Cardiac muscle cell (in vitro differentiated cells and primary cell): ENCODE measurements at places on chromosomes 16 and 17.
A peak's percentile ranks its signal among the peaks of the same experiment; 100 is the strongest.

DNA sequence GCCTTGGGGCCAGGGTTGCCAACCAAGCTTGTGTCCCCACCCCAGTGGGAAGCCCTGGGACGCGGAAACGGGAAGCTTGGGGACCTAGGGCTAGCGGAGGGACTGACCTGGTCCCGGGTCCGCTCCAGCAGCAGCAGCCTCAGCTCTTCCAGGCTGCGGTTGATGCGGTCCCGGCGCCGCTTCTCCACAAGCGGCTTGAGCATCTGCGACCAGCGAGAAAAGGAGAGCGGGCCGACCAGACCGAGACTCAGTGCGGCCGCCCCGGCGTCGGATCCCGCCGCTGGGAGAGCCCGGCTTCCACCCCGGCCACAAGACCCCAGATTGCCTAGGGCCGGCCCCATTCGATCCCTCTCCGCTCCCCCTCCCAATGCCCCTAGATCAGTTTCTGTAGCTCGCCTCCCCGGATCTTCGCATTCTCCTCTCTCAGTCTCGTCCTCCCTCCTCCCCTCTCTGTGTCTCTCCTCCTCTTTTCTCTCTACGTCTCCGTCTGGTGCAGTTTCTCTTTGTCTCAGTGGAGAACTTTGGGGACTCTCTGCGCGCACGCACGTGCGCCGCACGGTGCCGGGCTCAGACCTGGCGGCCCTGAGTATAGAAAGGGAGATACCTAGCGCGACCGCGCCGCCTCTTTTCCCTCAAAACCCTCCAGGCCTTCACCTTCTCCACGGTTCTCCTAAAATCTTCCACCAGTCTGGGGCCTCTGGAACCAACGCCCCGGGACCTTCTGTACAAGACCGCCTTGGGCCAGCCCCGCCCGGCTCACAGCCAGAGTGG, 797 bp downstream of the HES7 start:
- DNase-seq = no peak

DNA sequence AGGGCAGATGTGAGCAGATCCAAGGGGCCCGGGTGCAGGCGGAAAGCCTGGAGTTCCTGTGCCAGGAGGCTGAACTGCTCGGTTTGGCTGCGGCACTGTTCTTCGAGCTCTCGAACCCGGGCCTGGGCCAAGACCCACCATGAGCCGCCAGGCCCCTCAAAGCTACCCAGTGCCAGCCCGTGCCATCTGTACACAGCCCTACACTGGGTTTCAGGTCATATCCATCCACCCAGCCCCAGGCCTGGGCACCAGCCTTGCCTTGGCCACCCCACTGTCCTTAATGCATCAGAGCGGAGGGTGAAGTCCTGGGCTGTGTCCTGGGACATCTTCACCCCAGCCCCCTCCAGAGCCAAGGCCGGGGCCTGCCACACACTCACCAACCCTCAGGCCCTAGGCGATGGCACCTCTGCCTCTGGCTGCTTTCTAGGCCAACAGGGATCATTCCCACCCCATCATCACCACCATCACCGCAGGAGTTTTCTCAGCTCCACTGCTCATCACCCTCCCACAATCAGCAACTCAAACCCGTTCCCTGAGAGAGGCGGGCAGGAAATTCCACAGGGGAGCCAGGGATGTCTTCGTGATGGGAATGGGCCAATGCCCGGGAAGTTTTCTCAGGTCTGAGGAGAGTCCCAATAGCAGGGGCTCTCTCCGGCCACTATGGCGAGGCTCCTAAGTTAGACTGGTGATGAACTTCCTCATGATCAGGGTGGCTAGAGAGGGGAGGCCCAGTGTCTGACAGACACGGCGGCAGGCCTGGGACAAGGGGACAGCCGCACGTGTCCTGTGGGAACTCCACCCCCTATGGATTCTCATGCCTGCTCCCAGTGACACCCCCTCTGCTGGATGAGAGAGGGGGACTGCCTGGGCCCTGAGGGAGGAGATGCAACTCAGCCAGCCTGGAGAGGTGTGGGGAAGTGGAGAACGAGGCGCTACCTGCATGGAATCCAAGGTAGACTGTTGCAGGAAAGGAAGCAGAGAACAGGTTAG, 9.1 kb downstream of the TSPOAP1 start:
- no peak for DNase-seq

GRCh38 chr17:81822312-81822637, 10.8 kb downstream of the MCRIP1 start:
- no peak for DNase-seq

DNA sequence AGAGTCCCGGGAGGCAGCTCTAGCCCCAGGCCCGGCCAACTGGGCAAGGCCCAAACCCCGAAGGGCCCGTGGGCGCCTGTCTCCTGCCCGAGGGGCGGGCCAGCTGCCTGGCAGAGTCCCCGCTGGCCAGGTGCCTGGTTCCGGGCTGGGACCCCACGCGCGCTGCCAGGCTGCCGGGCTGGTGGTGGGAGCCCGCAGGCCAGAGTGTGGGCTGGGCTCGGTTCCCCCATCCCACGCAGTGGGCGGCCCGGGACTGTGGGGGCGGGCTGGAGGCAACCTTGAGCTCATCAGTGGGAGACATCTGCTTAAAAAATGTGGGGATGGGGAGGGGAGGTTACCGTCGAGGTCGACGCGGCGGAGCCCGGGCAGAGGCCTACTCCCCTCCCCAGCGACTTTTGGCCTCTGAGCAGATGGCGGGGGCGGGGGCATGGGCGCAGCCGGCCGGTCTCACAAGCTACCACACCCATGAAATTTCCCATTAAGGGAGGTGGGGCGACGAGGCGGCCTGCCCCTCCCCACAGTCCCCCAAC, 176.4 kb upstream of the GSE1 start:
- DNase-seq = peak; percentile 29

- no peak for DNase-seq
Observed at GRCh38 chr17:67619555-67619954, 98.2 kb upstream of the NOL11 start.

GRCh38 chr17:44249501-44250246, 18.3 kb downstream of the SLC4A1 start:
- no peak for DNase-seq

DNA sequence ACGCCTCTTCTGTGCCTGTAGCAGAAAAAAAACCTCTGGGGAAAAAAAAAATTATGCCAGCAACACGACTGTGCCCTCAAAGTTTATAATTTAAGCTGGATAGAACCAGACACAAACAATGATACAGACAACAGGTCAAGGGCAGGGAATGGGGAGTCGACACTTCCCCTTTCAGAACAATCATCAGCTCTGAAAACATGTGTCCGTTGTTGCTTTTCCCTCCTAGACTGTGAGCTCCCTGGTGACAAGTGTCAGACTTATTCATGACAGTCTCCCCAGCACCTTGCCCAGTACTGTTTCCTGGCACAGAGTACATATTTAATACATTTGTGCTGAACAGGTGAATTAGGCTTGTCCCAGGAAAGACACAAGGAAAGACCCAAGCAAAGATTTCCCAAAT, 178.3 kb downstream of the SOX9 start:
- DNase-seq = no peak

DNA sequence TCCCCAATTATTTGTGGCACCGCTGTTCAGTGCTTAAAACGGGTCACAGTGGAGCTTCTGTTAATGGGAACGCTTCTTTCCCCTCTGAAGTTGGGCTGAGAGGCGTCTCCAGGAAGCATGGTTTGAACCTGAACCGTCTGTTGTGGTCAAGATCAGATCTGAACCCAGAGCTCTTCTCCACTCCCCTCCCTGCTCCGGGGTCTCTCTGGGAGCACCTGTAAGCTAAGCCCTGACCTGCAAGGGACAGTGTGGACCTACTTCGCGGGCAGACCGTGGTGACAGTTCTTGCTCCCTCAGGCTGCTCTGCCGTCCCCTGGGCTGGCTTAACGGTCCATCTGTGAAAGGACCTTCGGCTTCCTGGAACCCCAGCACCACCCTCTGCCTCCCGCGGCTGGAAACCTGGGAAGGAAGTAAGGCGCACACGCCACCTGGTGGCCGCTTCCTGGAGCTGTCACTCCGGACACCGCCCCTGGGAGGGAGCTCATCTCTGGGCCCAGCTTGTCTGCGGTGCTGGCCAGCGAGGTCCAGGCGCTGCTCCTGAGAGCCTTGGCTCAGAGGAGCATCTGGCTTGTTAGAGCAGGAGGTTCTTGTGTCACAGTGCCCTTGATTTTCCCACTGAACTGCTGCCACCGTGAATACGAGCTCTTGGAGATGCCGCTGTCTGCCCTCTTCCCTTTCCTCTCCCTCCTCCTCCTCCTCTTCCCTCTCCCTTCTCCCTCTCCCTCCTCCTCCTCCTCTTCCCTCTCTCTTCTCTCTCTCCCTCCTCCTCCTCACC, 518.5 kb upstream of the EEF2KMT start:
- peak; percentile 88 for DNase-seq

- no peak for DNase-seq
Observed at GRCh38 chr16:30731411-30731810, 16.8 kb upstream of the PHKG2 start.

GRCh38 chr17:80205811-80206210, 14.3 kb downstream of the SGSH start:
- no peak for DNase-seq

GRCh38 chr16:23081675-23082119, 67.6 kb downstream of the USP31 start:
- DNase-seq = peak; percentile 24

GRCh38 chr16:83842291-83842690, 34.5 kb downstream of the HSBP1 start:
- no peak for DNase-seq

DNA sequence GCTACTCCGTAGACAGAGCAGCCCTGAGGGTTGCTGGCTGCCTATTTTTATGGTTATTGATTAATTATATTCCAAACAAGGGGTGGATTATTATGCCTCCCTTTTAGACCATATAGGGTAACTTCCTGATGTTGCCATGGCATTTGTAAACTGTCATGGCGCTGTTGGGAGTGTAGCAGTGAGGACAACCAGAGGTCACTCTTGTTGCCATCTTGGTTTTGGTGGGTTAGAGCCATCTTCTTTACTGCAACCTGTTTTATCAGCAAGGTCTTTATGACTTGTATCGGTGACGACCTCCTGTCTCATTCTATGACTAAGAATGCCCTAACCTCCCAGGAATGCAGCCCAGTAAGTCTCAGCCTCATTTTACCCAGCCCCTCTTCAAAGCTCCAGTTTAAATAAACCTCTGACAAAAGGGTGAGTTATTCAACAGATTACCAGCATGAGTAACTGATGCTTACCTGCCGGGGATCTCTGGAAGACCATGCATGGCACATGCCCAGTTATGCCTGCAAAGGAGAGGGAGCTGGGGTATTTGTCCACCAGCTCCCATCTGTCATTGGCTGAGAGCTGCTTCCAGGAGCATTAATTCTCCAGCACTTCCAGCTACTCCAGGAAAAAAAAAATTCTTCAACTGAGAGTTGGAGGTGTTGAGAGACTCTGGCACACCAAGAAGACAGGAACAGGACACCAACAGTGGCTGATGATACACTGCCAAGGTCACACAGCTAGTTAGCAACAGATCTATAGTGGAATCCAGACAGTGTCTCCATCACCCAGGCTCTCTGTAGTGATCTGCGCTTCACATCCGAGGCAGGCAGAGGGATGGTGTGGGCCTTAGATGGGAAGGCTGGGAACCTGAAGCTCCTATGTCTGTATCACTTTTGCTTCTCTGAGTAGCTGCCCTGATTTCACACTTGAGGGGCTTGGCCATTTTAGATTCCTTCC, 36.6 kb upstream of the IL21R start:
- no peak for DNase-seq

DNA sequence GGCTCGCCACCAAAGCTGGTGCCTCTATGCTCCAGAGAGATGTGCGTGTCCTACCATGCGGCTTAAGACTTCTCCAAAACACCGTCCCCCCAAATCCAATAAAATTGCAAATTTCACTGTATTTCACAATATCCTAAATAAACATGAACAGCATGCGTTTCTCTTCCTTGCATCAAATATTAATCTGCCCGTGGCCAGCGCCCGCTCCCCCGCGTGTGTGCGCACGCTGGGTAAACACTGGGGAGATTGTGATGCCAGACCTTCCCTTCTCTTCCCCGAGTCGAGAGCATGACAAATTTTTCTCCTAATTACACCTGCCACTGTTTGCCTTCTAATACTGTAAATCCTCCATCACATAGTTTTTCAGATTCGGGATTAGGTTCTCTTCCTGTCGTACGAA, 148.1 kb downstream of the MRM1 start:
- no peak for DNase-seq

GRCh38 chr17:37543637-37544052, 54.0 kb downstream of the DUSP14 start:
- no peak for DNase-seq

GRCh38 chr16:55756963-55757362, 75.9 kb downstream of the CES1 start:
- no peak for DNase-seq

GRCh38 chr17:27341041-27341471, 47.1 kb downstream of the WSB1 start:
- DNase-seq = no peak

DNA sequence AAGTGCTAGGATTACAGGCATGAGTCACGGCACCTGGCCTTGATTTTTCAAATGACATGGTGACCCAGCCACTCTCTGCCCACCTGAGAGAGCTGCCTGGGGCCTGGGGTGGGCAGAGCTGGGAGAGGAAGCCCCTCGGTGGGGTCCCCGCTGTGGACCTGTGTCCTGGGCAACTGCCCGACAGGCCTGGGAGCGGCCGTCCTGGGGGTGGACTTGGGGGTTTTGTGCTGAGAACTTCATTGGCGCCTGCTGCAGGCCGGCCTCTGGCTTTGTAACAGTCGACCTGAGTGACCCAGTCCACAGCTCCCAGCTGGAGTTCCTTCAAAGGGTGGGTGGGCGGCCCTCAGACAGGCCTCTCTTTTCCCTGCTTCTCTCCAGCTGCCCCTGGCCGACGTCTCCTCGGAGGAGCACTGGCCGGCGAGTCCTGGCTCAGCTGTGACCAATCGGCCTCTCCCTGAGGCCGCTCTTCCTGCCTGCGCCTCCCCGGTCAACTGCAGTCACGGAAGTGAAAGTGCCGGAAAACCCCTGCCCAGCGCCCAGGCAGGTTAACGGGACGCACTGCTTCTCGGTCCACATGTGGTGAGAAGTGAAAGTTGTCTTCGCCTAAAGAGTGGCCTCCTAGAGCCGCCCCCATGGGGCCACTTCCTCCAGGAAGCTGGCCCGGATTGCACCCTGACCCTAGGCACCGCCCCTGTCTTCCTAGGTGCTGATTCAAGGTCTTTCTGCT, 5.5 kb downstream of the CBFA2T3 start:
- DNase-seq = no peak

- DNase-seq = no peak
Observed at GRCh38 chr16:14181371-14182050, 110.4 kb downstream of the MRTFB start.

GRCh38 chr16:24124291-24124690, 131.8 kb upstream of the CACNG3 start:
- DNase-seq = no peak
